NCI-H526 treated with DMSO at 0.1 percent for 48 hours (cell line): ENCODE measurements at places on chromosomes 6 and 20.

GRCh38 chr6:56220078-56220477 lies 27.3 kb downstream of the COL21A1 start:
- DNase-seq = no peak

- DNase-seq = no peak
Observed at GRCh38 chr6:105191351-105191750, 11.5 kb upstream of the POPDC3 start.

DNA sequence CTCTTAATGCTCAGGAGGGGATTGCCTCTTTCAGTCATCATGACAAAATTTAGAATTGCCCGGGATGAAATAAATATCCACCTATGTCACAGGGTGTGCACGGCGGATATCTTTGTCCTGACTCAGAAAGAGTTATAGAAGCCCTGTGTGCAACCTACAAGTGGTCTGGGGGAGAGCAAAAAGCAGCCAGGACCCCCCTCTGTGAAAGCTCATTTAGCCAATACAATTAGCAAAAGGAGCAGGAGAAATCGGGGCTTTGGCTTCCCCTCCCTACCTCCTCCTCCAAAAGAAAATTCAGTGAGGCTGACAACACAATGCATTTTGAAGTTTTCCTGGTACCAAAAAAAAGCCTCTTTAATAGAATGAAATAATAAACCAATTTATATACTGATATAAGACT lies 21.8 kb downstream of the FOXA2 start:
- no peak for DNase-seq

DNA sequence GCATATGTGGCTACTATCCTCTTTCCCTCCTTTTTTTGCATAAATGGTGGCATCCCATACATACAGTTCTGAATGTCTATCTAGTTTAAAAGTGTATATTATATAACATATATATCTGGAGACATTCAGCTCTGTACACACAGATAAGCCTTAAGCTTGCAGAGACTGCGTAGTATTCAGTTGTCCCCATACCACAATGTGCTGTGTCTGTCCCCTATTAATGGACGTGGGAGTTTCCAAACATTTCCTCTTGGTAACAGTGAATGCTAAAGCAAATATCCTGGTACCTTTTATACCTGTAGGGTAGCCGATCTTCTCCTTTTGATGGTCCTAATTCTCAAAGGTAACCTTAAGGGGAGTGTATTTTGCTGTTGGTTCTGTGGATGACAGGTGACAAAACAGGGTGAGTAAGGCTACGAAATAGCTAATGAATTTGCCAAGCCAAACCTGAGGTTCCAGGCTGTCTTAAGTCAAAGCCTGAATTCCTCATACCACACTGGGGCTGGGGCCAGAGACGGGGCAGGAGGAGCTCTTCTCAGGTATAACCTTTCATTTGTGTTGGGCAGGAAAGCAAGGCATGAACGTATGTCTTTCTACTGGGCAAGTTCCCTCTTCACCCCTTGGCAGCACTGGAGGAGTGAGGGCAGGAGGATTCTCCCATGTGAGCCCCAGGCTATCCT lies 7.8 kb upstream of the C2 start:
- DNase-seq = no peak

DNA sequence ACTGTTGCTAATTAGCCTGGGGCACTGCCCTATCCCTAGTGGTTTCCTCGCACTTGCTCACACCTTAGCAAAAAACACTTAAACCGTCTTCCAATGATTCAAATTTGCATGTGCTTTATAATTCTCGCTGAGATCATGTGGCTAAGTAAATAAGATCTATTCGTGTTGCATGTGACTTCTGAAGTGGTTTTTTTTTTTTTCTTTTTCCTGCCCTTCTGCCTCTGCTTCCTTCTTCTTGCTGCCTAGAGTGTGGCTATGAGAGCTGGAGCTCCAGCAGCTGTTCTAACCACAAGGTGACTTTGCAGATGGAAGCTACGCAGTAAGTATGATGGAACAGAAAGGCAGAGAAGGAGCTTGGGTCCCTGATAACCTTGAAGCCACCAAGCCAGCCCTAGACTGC lies 36.5 kb downstream of the SULF2 start:
- DNase-seq = peak; percentile 67

- DNase-seq = no peak
Observed at GRCh38 chr20:63206878-63207277, 9.1 kb downstream of the YTHDF1 start.

DNA sequence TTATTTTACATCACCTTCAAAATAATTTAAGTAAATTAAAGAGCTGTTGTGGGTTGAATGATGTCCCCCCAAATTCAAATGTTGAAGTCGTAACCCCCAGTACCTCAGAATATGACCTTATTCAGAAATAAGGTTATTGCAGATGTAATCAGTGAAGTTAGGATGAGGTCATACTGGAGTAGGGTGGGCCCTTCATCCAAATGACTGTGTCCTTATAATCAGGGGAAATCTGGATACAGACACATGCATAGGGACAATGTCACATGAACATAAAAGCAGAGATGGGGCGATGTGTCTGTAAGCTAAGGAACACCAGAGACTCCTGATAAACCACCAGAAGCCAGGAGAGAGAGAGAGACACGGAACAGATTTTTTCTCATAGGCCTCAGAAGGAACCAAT lies 13.3 kb upstream of the IL20RA start:
- no peak for DNase-seq

DNA sequence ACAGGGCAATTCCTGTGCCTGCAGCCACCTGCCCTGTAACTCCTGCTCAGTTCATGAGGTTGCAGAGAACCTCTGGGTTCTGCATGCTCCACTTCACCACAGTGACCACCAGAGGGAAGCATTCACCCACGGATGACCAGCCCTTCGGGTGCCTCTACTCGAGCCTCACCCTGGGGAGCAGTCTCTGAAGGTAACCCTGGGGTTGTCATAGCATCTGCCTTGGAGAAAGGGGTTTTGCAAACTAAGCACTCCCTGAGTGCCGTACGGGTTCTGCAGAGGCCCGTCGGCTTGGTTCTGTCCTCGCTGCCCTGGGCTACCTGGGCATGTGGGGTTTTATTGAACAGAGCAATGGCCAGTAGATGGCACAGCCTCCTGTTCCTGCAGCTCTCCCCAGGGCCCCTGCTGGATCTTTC lies 10.2 kb upstream of the CST5 start:
- DNase-seq = peak; percentile 53

DNA sequence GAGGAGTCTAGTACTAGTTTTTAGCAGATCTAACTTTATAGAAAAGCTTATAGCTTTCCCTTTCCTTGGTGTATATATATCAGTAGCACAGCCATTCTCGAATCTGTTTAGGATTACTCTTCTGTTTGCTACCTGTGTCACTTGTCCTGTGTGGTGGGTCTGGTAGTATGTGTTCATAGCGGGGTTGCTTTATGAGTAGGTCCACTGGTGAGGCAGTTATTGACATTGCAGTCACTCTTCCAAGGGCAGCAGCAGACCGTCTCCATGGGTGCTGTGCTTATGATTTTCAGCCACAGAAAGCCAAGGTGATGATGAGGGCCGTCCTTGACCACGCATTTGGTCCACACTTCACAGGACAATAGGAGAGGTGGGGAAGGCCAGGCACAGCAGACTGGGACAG lies 171.5 kb downstream of the CDKAL1 start:
- no peak for DNase-seq

- no peak for DNase-seq
Observed at GRCh38 chr6:43810965-43811732, 41.1 kb downstream of the VEGFA start.

GRCh38 chr20:24669701-24670100 lies 200.3 kb downstream of the SYNDIG1 start:
- no peak for DNase-seq

GRCh38 chr20:59508729-59509128 lies 95.6 kb upstream of the PHACTR3 start:
- no peak for DNase-seq

DNA sequence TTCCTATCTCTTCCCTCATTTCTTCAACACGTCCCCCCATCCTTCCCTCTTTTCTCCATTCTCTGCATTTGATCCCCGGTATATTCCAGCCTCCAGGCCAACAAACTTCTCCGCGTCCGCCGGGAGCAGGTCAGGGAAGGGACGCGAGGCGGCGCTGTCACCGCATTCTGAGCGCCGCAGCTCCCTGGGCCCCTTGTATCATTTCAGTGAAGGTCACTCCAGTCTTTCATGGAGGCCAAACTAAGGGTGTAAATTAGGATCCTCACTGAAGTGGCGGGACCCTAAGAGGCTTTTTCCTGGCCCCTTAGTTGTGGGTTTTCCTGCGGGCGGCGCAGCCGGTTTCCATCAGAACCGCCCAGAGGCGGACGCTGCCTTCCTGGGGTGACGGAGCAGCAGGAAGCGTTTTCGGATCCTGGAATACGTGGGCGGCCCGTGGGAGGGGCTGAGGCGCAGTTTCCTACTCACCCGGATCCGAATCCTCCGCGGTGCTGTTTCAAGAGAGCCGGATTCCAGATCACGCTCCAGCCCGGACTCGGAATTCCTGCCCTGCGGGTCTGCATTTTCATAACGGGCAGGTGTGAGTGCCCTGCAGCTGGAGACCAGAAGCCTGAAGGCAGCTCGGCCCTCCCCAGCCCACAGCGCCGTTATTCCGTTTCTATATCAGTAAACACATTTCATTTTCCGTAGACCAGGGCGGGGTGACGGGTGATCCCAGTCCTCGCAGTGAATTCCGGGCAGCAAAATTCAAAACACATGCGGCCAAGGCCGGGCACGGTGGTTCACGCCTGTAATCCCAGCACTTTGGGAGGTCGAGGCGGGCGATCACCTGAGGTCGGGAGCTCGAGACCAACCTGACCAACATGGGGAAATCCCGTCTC lies 3.6 kb upstream of the MICA start:
- peak; percentile 69 for DNase-seq

DNA sequence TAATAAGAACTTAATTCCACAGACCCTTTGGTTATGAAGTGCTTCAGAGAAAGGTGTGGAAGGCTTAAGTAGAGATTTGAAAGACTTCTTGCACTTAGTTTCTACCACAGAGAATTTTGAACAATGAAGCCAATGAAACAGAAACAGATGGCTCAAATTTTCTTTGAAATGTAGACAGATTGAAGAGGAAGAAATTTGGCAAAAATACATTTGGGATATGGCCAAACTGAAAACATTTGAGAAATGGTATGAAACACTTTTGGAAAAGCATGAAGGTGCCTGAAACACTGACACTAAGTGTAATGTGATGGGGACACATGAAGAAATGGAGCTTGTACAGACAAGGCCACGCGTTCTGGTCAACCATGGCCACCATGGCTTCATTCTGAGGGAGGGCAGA lies 272.4 kb upstream of the EXOC2 start:
- DNase-seq = no peak

- DNase-seq = no peak
Observed at GRCh38 chr20:36305602-36306551, at the start of gene DLGAP4. DLGAP4 (plus strand) TSS chr20:36306339; CDS start chr20:36431718, 125,379 bp downstream.

- no peak for DNase-seq
Observed at GRCh38 chr20:33693741-33694638, 7.8 kb upstream of the E2F1 start.

GRCh38 chr20:24816907-24817306 lies 132.2 kb upstream of the CST7 start:
- DNase-seq = no peak

DNA sequence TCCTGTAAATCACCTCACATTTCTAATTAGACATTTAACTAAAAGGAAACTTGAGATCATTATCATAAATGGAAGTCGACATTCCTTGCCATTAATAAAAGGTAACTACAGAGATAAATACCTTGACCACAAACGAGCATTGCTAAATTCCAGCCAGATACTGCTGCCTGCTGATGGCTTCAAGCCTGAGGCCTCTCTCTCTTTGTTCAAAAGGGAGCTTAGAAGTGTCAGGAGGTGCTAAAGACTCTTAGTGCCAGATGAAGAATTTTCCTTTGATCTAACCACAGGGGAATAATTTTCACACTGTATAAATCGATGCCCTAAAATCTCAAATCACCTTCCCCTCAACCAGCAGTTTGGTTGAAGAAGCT lies 248.2 kb upstream of the PMEPA1 start:
- no peak for DNase-seq

GRCh38 chr20:37697314-37697713 lies 3.5 kb downstream of the CTNNBL1 start:
- DNase-seq = no peak

DNA sequence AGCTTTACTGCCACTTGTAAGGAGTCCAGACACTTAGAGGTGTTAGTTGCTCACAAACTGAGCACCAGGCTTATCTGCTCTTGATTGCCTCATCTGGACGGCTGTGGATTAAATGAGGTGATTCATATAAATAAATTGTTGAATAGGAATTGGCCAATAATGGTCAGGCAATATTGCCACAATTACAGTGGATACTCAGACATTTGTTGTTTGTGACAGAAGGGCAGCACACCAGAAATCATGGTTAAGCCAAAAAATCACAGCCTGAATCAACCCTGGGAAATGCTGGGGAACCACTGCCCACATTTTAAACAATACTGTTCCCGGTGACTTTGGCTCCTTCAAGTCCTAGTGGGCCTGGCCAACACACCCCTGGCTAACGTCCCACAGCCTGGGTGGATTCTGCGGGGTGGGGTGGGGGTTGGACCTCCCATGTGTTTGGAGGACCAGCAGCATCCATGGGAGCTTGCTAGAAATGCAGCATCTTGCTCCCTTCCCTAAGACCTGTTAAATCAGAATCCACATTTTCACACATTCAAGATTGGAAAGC lies 29.5 kb upstream of the SPDEF start:
- DNase-seq = no peak

GRCh38 chr6:89979481-89980119 lies 85.3 kb downstream of the GJA10 start:
- no peak for DNase-seq

DNA sequence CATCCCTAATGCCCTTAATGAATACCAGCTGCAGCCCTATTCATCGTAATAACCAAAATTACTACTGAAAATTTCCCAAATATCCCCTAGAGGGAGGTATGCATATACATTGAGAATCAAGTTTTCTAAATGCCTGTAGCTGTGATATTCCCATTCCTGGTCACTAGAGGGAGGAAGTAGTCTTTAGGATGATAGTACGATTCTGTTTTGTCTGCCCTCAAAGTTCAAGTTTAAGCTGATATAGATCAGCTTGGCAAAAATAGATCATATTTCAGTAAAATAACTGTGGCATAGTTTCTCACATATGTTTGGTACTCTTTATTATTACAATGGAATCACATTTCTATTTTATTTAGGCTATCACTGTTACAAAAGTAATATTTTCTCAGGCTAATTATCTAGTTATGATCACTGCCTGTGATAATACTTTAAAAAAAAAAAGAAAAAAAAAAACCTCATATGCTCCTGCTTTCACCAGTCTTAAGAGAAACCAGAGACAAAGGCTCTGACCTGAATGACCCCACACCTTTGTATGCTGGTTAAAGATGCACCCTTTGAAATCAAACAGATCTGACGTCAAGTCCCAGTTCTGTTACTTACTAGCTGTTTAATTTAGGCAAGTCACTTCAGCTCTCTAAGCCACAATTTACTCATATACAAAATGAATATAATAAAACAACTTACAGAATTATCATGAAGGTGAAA lies 11.0 kb downstream of the TSPYL1 start:
- DNase-seq = peak; percentile 77

- no peak for DNase-seq
Observed at GRCh38 chr6:81863123-81863522, 110.6 kb upstream of the TENT5A start.
